ENCODE measurements at places on chromosomes 7 and 10.

GRCh38 chr10:28302012-28302637 is 739 bp downstream of the MPP7 start:
- DNase-seq, result no peak

DNA sequence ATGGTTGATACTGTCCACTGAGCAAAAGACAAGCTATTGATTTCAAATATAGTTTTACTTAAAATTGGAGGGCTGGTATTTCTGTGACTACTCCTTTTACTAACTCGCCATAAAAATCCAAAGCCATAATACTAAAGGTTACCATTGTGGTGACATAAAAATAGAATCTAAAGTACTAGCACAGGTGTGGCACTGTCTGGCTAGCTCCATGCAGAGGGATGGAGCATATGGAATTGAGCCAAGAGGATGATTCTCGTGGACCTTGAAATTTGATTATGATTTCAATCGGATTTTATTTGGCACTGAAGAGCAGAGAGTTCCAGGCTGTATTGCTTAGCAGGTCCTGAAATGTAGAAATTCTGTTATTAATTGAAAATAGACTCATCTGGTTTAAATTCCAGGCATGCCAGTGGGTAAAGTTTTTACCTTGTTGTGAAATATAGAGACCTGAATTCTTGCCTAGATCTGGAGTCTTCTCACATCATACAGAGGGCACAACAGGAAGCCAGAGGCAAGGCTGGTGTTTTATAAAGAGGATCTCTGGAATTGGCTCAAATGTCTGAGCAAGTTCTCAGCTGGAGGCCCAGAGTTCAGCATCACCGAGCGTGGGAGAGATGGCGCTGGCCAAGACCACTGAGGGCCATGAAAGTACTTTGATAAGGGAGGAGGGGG is 29.9 kb upstream of the DLD start:
- no peak for DNase-seq

DNA sequence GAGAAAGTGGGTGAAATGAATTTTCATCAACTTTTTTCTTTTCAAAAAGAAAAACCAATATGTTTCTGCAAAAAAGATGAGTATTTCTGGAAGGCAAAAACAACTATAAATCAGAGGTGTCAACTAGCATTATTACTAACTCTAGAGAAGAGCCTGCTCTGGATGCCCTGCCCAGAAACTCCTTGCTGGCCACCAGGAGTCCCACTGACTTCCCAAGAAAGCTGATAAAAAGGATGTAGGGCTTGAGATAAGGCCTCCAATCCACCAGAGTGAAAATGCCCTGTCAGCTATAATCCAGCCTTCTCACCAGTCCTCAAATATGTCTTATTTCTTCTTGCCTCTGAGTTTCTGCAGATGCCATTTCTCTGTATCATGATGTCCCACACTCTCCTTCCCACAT is 16.7 kb upstream of the FZD1 start:
- no peak for DNase-seq

DNA sequence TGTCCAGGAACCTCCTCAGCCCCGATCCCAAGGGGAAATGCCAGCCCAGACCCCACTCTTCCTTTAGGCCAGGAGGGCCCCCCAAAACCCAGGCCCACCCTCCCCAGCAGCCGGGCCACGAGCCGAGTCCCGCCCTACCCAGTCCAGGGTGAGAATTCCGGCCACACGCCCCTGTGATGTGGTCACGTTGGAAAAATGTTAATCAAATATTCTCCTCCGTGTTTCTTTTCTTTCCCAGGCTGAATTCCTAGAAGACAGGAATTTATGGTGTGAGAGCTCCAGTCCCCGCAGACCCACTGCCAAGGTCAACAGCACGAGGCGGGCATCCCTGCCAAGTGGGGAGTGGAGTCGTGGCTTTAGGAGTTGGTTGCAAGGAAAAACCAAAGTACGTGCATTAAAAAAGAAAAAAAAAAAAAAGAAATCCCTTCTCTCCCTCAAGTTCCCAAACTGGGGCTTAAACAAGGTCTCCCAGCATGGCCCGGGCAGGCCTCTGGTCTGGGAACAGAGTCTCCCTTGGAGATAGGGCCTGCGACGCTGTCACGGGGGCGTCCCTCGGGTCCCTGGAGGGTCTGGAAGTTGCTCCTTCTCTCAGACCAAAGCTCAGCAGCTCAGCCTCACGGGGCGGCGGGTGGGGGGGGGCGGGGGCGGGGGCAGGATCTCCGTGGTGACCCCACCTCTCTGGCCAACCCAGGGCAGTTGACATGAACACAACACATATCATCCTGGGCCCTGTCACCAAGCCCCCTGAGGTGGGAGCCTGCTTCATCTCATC is 28.1 kb upstream of the ELN start:
- DNase-seq, result no peak

GRCh38 chr10:92914478-92915325 is 66.4 kb downstream of the EXOC6 start:
- peak; percentile 15 for DNase-seq

DNA sequence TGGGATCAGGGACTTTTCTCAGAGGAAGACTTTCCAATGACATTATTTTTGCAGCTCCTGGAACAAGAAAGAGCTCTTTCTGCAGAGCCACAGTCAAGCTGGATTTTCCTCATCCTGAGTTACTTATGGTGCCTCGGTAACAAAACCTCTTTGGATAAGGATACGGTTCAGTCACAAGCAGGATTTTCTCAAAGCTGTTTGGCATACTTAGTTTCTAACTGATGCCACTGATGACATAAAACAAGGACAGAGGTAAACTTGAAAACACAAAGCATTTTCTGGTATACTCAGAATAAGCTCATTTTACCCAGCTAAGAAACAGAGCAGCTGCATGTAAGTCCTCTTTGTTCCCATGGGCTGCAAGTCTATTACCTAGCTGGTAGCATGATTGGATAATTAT is 340.9 kb upstream of the MEOX2 start:
- DNase-seq, result no peak

- no peak for DNase-seq
These were observed 63.9 kb downstream of the SND1 start for GRCh38 chr7:127715901-127716300.

GRCh38 chr10:101587725-101588653 is at the start of the genes DPCD and POLL:
Gene DPCD (plus strand): TSS chr10:101588321. CDS start chr10:101588337, 16 bp downstream.
Gene POLL (minus strand): TSS chr10:101588257. CDS start chr10:101587360, 897 bp downstream.
- DNase-seq, result peak; percentile 80

DNA sequence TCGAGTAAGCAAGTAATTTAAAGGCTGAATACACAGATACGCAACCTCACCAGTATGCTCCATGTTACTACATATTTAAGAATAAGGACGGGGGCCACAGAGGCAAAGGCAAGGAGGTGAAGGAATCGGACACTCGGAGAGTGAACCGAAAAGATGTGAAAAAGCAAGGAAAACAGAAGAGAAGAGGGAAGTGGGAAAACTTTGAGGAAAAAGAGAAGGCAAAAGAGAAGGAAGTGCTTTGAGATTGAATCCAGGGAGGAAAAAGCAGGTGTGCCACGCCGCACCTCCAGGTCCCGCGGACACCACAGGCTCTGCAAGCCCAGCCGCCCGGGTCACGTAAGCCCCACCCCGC is 367 bp upstream of the AVL9 start:
- DNase-seq, result no peak

GRCh38 chr7:27251652-27252590 is 9.3 kb downstream of the EVX1 start:
- no peak for DNase-seq

DNA sequence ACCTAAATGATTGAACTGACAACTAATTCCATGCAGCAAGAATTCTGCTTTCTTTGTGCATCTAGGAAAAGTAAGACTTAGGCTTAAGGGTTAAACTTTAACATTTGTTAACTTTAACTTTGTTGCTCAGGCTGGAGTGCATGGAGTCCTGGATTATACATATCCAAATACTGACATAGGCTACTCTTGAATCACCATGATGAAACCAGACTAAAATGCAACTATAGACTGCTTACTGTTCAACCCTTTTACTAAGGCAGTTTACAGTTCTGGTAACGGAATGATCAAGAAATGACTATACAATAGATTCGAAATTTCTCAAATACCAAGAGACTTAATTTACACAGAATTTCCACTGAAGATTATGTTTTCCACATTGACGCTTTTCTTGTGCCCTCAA is 52.0 kb downstream of the PUS7 start:
- DNase-seq, result no peak

DNA sequence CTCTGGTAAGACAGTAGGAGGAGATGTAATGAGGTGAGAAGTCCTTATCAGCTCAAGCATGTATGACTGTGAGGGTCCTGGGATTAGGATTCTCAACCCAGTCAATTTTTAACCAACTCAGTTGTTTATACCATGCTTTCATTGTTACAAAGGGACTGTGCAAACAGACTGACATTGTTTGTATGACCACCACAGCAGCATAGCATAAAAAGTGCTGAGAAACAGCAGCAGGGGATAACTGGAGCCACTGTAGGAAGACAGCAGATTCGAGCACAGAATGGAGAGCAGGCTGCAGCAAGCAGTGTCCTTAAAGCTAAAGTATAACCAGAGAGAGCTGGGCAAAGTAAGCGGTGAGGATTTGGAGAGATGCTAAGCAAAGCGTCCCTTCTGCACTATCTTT is 829.5 kb downstream of the REEP3 start:
- DNase-seq, result no peak

GRCh38 chr10:17662193-17663138 is 18.5 kb downstream of the STAM start:
- DNase-seq, result no peak

GRCh38 chr7:140219672-140220524 is 43.1 kb upstream of the KDM7A start:
- DNase-seq, result no peak

DNA sequence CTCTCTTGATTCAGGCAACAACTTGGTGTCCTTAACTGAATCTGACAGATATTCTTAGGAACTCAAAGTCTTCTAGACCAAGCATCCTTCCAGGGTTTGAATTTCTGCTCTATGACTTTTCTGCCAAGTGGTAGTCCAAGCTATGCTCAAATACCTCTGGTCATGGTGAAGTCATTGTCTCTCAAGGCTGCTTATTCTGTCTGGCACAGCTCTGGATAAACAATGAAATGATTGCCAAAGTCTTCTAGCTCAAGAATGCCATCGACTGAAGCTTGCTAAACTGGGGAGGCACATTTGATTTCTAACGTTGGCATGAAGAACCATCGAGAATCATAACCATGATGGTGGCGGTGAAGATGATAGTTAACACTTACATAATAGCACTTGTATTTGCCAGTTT is 116.2 kb upstream of the MKX start:
- no peak for DNase-seq

DNA sequence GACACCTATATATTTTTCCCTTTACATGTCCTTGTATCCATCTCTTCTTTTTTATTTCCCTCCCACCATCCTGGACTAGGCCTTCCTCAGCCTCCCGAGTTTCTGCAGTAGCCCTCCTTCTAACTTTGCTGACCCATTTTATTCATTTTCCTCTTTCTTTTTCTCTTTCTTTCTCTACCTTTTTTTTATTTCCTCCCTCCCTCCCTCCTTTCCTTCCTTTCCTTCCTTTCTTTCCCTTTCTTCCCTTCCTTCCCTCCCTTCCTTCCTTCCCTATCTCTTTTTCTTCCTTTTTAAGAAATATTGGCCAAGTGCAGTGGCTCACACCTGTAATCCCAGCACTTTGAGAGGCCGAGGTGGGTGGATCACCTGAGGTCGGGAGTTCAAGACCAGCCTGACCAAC is 9.7 kb upstream of the CAMK2G start:
- no peak for DNase-seq

GRCh38 chr7:37112218-37112617 is 336.4 kb downstream of the ELMO1 start:
- no peak for DNase-seq

- no peak for DNase-seq
These were observed 30.1 kb downstream of the KCNH2 start for GRCh38 chr7:150947761-150948651.

GRCh38 chr10:103679096-103679790 is 176.1 kb downstream of the SH3PXD2A start:
- DNase-seq, result no peak

DNA sequence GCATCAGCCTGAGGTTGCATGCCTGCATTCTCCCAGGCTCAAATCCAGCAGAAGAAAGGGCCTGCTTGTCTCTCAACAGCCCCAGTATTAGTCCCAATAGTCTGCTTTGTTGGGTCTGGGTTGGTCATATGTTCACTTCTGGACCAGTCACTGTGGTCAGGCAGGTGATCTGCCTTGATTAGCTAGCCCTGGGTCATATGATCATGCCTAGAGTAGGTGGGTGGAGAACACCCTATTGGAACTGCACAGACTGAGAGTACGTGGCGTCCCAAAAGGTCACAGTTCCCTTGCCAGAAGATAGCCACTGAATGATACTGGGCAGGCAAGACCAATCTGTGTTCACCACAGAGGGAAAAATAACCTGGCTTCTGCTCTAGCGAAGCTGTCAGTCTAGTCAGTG is 80.1 kb downstream of the SH2D4B start:
- no peak for DNase-seq

GRCh38 chr10:103663802-103664201 is 170.3 kb downstream of the NEURL1 start:
- no peak for DNase-seq

- no peak for DNase-seq
These were observed 17.6 kb downstream of the ARHGAP19 start for GRCh38 chr10:97274828-97275227.

DNA sequence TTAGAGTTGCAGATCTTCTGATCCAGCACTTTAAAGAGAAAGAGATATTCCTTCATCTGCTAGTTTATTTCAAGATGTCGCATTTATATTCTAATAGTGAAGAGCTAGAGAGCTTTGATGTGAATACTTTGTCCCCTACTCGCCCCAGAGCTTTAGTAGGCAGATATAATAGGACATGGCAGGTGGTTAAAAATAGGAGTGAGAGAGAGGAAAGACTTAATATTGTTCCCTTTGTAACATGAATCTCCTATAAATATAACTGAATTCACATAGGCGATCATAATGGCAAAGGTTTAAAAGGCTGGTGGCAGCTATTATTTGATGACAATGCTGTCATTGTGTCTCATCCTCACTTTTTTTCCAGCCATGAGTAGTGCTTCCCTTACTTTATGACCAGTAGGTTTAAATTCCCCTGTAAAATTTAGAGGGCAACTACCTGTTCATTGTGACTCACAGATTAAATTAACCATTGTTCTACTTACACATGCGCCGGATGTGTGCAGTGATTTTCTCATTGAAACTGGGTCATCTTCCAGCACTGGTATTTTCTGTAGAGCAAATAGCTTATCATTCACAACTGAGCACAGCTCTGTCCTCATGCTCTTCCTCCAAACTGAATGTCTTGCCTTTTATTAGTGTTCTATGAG is 906.7 kb upstream of the CELF2 start:
- DNase-seq, result no peak

DNA sequence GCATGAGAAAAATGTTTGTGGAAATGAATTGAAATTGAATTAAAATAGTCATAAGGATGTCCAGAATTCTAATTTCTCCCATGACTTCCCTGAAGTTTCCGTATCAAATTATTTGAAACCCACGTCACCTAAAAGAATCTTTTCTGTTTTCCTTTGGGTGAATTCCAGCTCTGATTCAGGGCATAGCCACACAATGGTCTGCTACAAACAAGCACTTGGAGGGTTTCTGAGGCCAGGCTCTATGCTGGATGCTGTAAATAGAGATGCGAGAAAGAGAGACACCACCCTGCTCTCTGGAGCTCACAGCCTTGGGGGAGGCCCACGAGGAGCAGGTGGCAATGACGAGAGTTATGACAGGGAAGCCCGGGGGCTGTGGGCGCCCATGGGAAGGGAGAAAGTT is 33.6 kb downstream of the GHRHR start:
- no peak for DNase-seq

- no peak for DNase-seq
These were observed 608 bp downstream of the AKR1B10 start for GRCh38 chr7:134527979-134528371.
